Activated T-cell treated with anti-CD3 and anti-CD28 coated beads for 48 hours (primary cell): ENCODE measurements at places on chromosomes 13 and 19.
A peak's percentile ranks its signal among the peaks of the same experiment; 100 is the strongest.

GRCh38 chr19:16446724-16447368 lies 24.9 kb downstream of the EPS15L1 start:
- DNase-seq, result peak; percentile 30

GRCh38 chr13:114319441-114319913 lies 5.2 kb downstream of the CHAMP1 start:
- no peak for DNase-seq

DNA sequence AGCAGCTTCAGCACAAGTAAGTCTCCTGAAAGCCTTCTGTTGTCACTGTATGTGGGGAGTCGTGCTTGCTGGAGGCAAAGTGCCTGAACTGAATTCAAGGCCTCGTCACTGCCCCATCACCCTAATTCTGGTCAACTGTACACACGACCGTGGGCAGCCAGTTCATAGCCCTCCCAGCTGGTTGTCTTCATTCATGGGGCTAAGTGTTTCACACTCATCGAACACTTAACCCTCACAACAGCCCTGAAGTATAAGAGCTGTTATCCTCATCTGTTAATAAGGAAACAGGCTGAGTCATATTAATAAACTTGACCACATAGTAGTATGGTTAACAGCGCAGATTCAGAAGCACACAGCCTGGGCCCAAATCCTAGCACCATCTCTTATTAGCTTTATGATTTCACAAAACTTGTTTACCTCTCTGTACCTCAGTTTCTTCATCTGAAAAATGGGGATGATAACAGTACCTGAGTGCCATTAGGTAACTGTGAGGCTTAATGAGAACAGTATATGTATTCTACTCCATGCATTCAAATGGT lies 66.7 kb downstream of the CDADC1 start:
- DNase-seq, result no peak

DNA sequence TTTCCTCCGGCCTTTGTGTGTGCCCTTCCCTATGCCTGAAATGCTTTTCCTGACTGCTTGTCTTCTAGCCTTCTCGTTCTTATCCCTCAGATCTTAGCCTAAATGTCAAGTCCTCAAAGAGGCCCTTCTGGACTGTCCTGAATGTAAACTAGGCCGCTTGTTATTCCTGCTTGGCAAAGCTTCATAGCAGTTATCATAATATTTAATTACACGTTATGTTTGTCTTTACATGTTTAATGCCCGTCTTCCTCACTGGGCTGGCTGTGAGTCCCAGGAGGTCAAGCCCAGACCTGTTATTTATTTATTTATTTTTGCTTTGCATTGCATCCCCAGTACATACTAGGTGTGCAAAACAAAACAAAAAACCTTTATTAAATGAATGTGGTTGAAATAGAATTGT lies 62.7 kb downstream of the SIPA1L3 start:
- DNase-seq, result no peak

DNA sequence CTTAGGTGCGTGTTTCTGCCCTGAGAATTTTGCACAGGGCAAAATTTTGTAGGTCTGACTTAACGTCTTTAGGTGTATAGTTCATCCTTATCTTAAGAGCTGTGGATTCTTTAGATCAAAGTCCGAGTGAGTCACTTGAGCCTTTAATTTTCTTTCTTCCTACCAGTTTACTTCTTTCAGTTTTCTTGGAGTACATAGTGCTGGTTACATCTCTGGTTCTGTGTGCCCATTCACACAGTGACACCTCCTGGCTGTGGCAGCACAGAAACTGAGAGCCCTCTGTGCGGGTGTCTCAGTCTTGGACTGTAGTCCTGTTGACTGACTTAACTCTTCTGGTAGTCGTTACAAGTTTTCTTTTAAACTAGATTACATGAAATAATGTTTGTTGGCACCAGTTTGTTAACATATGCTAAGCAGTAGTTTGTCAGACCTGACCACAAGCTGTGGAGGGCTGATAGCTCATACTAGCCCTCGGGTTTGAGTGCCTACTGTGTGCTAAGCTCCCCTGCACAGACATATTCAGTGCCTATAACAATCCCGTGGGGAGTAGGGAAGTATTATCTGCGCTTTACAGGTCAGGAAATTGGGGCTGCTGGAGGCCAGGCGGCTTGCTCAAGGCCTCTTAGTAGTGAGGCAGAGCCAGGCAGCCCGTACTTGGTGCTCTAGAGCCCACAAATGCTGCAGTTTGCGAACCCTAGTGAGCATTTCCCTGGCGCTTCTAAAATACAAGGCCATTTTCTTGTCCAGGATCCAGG lies 1.6 kb downstream of the GATAD2A start:
- DNase-seq, result peak; percentile 42

DNA sequence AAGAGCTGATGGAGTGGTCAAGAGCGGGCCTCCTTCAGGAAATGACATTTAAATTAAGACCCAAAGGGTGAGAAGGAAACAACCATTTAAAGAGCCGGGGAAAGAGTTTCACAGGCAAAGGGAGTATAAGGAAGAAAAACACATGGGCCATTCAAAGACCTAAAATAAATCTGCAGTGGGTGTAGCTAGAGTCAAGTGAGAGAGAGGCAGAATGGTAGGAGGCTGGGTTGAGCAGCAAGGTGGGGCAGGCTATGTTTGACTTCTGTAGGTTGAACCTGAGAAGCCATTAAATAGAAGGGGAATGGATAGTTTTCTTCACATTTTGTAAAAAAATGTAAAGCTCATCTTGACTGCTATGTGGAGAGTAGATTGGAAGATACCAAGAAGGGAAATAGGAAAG lies 183.8 kb downstream of the LACC1 start:
- no peak for DNase-seq

- DNase-seq, result no peak
These were observed 41.4 kb downstream of the MPHOSPH8 start for GRCh38 chr13:19674898-19675297.

- DNase-seq, result no peak
These were observed 4.1 kb downstream of the ATP8A2 start for GRCh38 chr13:25375727-25376358.

DNA sequence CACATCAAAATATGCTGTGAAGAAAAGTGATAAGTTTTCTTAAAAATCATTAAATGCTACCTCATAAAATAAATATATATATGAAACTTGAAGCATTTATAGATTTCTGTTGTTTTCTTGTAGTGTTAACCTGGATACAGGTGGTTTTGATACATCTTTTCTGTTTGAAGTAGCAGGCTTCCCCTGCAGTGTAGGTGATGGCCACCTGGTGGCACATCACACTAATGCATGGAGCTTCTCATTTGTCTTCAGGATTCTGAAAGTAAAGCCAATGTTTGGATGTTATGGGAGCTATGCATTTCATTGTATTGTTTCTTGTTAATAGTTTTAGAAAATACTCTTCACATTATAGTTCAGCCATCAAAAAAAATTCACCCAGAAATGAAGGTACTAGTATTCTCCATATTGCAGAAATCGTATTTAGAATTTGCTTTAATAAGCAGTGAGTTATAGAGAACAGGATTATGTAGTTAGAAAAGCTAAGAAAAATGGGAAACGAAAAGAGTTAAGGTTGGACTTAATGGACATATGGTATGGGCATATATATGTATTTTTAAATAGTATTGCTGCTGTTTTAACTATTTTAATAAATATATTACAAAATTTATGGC lies 18.7 kb downstream of the GPR180 start:
- peak; percentile 14 for DNase-seq

- DNase-seq, result no peak
These were observed 291.0 kb downstream of the ENOX1 start for GRCh38 chr13:43495732-43496131.

- DNase-seq, result peak; percentile 78
These were observed 2.1 kb downstream of the TGFB1 start for GRCh38 chr19:41351339-41352245.

- no peak for DNase-seq
These were observed 5.5 kb upstream of the ECH1 start for GRCh38 chr19:38836983-38837626.

DNA sequence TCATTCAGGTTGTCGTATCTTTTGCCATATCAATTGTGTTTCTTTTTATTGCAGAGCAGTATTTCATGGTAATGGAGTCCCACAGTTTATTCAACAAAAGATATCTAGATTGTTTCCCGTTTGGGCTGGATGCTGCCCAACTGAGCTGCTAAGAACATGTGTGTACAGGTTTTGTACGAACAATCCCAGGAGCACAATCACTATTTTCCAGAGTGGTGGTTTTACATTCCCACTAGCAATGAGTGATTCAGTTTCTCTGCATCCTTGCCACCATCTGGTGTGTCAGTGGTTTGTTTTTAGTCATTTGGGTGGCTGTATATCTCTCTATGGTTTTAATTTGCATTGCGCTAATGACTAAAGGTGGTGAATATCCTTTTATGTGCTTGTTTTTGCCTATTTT lies 52.7 kb upstream of the ZDHHC20 start:
- no peak for DNase-seq

- no peak for DNase-seq
These were observed 18.7 kb upstream of the NMRK2 start for GRCh38 chr19:3914199-3914598.

DNA sequence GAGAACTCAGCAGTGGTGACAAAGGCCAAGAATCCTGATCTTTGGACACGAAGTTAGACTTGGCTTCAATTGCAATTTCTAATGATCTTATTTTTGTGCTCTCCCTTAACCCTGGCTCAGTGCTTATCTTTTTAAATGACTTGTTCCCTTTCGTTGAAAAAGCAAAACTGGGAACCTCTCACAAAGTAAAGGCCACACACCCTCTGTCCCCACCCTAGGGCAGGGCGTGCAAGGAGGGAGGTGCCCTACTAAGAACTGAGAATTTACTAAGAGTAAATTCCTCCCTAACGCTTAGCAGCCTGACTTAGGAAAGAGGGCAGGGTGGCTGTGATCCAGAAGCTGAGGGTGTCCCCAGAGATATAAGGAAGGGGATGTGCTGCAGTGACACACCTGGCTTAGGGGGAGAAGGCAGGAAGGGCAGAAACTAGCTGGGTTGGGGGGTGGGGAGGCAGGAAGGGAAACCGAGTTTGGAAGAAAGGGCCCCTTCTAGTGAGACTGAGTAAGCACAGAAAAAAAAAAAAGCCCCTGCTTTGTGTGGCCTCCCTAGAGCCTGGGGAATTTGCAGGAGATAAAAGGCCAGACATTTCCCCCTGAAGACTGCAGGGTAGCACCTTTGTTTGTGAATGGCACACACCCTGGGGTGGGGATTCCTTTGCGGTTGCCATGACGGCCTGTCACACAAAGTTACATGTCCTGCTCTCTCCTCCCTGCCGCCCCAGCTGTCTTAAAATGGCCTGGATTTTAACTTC lies 435.1 kb downstream of the EFNB2 start:
- no peak for DNase-seq

DNA sequence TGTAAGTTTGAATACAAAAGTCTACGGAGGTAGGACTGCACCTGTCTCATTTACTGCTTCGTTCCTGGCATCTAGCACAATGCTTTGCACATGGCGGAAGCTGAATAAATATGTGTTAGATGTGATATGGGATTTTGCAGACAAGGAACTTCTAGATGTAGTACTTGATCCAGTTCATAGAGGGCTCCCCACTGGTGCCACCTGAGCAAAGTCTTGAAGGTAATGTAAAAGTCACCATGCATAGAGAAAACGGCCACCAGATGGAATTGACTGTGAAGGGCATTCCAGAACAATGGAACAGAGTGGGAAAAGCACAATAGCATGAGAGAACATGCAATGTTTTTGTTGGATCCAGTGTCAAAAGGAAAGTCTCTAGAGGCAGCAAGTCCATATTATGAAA lies 209.3 kb downstream of the HS6ST3 start:
- no peak for DNase-seq

- DNase-seq, result no peak
These were observed 81.6 kb upstream of the ARGLU1 start for GRCh38 chr13:106649495-106649894.

DNA sequence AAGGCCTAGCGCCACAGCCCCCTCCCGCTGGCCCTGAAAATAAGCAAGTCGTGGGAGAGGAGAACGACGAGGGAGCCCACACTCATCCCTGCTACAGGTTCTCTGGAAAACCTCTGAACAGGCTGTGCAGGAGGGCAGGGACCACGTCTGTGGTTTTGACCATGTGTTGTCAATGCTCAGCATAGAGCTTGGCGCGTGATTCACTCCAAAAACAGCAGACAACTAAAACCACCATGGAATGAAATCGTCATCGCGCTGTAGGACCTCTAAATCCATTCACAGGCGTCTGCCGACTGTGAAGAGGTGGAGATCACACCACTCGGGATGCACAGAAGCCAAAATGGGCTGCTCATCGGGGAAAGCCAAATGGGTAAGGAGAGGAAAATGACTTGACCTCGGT lies 121.3 kb downstream of the COL4A1 start:
- DNase-seq, result no peak

DNA sequence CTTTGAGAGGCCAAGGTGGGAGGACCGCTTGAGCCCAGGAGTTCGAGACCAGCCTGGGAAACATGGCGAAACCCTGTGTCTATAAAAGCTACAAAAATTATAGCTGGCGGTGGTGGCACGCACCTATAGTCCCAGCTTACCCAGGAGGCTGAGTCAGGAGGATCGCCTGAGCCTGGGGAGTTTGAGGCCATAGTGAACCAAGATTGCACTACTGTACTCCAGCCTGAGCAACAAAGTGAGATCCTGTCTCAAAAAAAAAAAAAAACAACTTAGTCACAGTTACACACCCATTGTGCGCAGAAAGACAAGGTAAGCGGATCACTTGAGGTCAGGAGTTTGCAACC lies 728 bp upstream of the DENND1C start:
- no peak for DNase-seq

GRCh38 chr13:47148543-47148942 lies 251.7 kb upstream of the HTR2A start:
- no peak for DNase-seq

DNA sequence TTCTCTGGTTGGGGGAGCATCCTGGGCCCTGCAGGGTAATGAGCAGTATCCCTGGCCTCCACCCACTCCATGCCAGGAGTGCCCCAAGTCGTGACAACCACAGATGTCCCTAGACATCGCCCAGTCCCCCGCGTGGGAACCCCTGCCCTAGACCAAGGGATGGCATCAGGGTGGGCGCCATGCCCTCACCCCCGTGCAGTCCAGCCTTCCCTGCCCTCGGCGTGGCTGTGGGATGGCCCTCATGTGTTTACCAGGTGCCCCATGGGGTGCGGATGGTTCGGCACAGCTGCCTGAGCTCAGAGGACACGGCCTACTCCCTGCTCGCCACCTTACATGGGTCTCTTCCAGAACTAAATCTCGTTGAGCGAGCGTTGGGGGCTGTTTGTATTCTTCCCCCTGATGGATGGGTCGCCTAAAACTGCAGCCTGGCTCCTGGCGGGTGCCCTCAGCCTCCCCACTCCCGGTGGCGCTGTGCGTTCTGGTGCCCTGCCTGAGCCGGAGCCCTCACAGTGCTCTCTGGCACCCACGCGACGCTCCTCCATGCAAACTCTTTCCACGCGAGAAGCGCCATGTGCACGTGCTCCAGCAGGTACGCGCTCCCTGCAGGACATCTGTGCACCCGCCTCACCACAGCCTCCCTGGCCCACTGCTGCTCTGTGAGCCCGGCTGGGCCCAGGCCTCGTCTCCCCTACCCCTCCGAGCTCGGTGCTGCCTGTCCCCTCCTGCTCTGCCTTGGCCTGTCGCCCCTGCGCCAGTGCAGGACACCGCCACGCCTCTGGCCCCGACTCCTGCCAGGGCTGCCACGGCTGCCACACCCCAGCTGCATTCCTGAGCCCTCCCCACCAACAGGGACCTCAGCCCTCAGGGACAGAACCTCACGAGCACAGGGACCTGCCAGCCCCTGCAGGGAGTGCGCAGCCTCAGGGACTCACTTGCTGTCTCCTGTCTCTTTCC lies 145.0 kb downstream of the KDM4B start:
- DNase-seq, result no peak
